ENCODE measurements at places on chromosomes 1 and 21.

DNA sequence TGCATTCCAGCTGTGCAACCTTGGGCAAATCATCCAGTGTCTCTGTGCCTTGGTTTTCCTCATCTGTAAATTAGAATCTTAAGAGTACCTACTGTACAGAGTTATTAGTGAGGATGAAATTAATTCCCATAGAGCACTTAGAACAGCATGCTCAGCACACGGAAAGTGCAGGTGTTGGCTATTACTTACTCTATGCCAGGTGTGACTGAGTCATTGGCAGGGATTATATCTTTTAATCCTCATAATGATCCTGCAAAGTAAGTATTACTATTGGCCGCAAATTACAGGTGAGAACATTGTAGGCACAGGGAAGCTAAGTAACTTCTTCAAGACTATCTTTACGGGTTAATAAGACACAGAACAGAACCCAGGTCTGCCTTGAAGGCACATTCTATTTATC lies 6.3 kb upstream of the UBE2U start:
- no peak for DNase-seq

- DNase-seq, result no peak
Measured at GRCh38 chr21:37710546-37711285, 205.5 kb downstream of the KCNJ6 start.

GRCh38 chr1:33970148-33970825 lies 106.4 kb downstream of the HMGB4 start:
- no peak for DNase-seq

DNA sequence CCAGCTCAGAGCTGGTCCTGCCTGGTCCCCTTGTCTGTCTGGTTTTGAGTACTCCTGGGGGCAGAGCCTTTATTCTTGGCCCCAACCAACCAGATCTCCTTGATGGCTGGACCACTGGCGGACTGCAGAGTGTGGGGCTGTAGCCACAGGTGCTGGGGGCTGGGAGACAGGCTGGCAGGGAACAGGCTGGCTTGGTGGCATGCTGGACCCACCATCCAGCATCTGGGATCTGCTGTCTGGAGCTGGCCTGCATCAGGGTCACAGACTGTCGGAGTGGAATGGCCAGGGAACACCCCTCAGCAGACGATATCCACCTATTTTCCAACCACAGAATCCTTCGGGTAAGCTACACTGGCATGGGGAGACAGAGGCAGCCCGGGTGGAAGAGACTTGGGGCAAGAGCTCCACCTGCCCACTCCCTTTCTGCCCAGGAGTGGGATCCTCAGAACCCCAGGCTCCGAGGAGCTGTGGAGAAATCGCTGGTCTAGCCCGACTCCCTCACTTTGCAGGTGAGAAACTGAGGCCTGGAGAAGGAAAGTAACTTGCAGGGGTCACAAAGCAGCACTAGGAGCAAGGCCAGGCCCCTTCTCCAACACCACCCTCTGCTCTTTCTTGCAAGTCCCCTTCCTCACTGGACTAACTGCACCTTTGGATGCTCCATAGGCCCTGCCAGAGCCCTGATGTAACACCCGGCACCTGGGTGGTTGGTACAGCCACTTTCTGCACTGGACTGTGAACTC lies 40.6 kb downstream of the TNNT2 start:
- no peak for DNase-seq

DNA sequence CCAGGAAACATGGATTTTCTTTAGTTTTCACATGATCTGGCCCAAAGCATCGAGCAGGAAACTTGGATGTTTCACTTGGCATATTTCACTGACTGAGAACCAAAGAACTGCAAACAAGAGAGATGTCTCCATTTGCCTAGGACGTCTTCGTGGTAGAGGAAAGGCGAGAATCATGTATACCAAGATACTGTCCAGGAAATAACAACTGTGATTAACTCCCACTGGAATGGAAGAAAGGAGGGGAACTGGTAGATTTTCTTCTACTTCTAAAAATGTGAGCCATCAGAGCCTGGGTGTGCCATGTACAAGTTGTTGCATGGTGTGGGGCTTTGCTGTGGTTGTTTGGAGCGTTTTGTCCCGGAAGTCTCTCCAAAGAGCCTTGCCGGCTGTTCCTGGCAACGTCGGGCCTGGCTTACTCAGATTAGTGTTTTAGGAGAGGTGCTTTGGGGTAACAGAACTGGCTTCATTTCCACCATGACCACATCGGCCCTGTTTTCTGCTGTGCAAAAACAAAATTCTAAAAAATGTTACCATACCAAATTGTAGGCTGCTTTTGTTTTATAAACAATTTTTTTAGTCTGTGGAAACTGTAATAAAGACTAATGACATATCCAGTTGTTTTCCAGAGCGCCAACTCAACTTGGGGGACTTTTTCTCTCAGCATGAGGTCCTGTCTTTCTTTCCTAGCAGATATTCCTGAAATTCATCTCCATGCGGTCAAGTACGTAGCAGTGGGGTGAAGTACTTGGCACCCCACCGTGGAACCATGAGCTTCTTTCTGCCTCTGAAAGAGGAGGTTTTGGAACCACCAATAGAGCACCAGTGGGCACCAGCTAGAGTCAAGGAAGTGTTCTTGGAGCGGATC lies 118.3 kb downstream of the TM2D1 start:
- no peak for DNase-seq

GRCh38 chr1:61322769-61323168 lies 240.4 kb downstream of the NFIA start:
- DNase-seq, result no peak

DNA sequence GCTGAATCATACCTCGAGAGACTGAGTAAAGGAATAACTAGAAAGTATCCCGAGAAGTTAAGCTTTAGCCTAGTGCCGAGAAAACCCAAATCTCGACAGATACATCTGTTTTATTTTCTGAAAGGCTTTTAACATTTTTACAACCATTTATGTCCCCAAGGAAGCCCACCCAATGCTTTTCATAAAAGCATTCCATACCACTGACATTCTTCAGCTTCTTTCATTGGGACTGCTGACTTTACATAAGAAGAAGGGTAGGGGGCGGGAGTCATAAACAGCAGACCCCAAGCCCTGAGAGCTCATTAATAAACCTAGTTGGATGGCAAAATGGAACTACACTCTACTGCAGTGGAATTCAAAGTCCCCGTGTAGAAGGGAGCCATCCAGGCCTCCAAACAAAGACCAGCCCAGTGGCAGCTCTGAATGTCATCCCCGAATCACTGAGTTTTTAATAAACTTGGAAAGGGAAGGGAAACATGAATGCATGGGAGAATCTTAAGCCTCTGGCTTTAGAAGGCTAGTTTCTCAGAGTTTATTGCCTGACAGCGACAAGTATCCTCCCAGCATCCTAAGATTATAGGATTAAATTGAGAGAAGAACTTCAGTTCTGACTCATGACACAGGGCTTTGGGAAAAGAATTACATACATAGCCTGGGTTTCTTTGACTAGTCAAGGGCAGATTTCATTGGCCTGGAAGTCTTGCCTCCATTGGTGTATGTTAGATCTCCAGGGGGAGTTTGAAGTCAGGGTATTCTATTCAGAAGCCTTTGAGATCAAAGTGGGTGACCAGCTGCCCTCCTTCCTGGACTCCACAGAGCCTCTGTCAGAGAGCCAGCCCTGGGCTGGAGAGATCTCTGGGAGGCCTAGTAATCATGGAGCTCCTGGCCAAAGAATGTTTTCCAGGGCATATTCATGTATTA lies 3.7 kb downstream of the ATF3 start:
- DNase-seq, result peak; percentile 42

DNA sequence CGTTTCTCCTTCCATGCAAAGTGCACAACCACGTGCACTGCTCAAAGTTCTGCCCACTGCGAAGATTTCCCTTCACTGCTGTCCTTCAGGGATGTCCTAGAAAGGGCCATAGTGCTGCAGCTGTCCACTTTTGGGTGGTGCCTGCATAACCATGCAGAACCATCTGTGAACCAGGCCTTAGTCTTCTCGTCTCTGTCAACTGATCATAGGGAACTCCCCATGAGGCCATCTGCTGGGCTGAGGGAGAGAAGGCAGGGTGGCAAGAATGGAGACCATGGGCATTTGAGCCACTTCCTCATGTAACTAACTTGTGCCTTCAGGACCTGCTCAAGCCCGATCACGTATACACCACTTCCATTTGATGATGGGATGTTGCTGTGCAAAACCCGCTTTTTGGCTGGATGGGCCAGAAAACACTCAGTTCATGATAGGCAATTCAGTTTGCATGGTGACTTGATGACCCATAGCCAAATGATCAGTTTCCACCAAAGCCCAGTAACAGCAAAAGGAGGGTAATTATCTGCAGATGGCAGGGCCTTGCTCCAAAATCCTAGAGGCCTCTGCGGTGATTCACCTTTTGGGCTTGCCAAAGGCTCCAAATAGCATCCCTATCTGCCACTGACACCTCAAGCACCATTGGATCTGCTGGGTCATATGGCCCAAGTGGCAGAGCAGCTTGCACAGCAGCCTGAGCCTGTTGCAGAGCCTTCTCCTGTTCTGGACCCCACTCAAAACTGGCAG lies 9.5 kb downstream of the ST6GALNAC5 start:
- DNase-seq, result no peak

GRCh38 chr1:75328691-75329090 lies 194.5 kb downstream of the LHX8 start:
- DNase-seq, result peak; percentile 26

- no peak for DNase-seq
Measured at GRCh38 chr1:33725037-33725436, 138.8 kb upstream of the HMGB4 start.

DNA sequence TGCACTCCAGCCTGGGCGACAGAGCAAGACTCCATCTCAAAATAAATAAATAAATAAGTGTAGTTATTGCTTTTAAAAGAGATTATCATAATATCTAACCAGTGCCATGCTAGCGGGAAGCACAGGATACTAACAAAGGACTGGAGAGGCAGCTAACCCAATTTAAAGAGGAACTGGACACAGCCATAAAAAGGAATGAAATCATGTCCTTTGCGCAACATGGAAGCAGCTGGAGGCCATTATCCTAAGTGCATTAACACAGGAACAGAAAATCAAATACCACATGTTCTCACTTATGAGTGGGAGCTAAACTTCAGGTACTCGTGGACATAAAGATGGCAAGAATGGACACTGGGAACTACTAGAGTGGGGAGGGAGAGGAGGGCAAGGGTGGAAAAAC lies 54.9 kb downstream of the TM2D1 start:
- no peak for DNase-seq

GRCh38 chr1:160488347-160489058 lies 34.6 kb downstream of the SLAMF6 start:
- DNase-seq, result no peak

- DNase-seq, result peak; percentile 54
Measured at GRCh38 chr1:29793101-29793546, 556.8 kb downstream of the PTPRU start.

GRCh38 chr1:10649517-10650201 lies 146.8 kb downstream of the CASZ1 start:
- no peak for DNase-seq

- no peak for DNase-seq
Measured at GRCh38 chr1:41572224-41572623, 87.7 kb upstream of the EDN2 start.

- no peak for DNase-seq
Measured at GRCh38 chr21:34552360-34553098, 40.5 kb upstream of the KCNE1 start.

DNA sequence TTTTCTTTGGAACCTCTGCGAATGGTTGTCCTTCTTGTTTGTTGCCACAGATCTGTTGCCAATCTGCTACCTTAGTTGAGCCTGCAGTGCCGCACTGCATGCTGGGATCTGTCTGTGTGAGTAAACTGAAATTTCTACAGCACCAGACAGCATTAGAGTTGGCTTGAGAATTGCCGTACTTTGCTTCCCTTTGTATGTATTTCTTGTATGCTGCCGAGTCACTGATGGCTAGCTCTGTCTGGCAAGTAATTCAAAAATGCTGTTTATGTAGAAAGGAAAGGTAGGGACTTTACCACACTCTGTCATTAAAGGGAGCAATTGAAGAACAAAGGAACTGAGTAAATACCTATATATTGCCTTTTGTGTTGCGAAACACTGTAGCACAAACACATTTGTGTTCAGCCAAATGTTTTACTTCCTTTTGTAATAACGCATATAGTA lies 857.4 kb downstream of the USP25 start:
- DNase-seq, result no peak

DNA sequence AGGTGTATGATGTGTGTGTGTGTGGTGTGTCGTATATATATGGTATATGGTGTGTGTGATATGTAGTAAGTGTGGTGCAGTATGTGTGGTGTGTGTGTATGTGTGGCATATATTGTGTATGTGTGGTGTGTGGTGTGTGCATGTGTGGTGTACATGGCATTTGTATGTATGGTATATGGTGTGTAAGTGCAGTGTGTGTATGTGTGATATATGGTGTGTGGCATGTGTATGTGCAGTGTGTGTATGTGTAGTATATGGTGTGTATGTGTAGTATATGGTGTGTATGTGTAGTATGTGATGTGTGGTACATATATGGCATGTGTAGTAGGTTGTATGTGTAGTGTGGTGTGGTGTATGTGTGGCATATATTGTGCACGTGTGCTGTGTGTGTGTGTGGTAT lies 74.9 kb downstream of the OLFML3 start:
- no peak for DNase-seq

DNA sequence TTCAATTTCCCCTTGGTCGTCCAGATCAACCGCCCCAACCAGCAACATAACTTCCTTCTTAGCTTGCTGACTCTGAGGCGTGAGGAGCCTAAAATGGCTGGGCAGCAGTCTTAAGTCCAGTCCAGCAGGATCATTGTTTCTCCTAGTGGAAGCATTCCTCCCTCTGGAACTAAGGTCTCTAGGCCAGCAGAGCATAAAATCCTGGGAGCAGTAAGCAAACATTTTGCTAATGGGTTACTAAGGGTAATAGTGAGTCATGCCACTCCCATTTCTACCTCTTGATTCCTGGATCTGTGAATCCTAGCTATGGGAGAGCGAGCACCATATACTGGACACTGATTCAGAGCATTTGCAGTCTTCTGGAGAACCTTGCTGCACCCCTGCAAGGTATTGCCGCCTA lies 59.9 kb downstream of the ADSS2 start:
- DNase-seq, result no peak

DNA sequence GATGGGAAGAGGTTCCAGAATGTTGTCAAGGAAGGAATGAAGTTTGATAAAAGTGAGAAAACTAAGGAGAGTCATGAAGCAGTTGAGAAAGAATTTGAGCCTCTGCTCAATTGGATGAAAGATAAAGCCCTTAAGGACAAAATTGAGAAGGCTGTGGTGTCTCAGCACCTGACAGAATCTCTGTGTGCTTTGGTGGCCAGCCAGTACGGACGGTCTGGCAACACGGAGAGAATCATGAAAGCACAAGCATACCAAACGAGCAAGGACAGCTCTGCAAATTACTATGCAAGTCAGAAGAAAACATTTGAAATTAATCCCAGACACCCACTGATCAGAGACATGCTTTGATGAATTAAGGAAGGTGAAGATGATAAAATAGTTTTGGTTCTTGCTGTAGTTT lies 142.8 kb downstream of the CDC7 start:
- no peak for DNase-seq
